HT1080 (cell line): ENCODE measurements at places on chromosomes 12 and 14.

GRCh38 chr12:23028158-23028802, 403.3 kb downstream of the ETNK1 start:
- peak; percentile 2 for DNase-seq

- peak; percentile 85 for DNase-seq
Measured at GRCh38 chr14:78253986-78254385, 83.8 kb downstream of the NRXN3 start.

- peak; percentile 93 for DNase-seq
Measured at GRCh38 chr12:64679487-64680001, 69.2 kb downstream of the RASSF3 start.

DNA sequence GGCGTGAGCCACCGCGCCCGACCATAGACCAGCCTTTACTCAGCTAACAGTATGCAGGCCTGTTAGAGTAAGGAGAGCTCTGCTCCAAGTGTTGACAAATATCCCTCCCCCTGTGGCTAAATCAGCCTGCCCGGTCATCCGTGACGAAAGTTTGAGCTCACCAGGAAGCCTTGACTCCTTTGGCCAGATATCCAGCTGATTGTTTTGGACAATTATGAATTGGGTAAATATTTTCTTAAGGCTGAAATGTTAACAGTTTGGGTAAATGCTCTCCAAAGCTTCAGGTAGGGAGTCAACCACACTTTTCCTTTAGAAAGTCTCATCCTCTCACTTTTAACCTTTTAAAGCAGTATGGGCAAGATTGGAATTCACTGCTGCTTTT, 157.9 kb downstream of the PAWR start:
- DNase-seq, result no peak

- DNase-seq, result peak; percentile 62
Measured at GRCh38 chr12:38113991-38114390, 202.6 kb upstream of the ALG10B start.
